Dermis microvascular lymphatic vessel endothelial cell (primary cell): ENCODE measurements at places on chromosomes 7 and 10. TPM values are rescaled to one million over a fixed set of nuclear protein-coding genes. Genes with fewer than 3 reads are reported as not detected.

Gene MBL2
- not detected in 2 replicates for total RNA-seq

Gene COL17A1
- total RNA-seq: 0.25 and 0.90 TPM in 2 replicates

GRCh38 chr10:59991661-59992060 lies 85.3 kb upstream of the CCDC6 start:
- DNase-seq: no peak

GRCh38 chr10:25565570-25565969 lies 368.5 kb upstream of the MYO3A start:
- no peak for DNase-seq
